ENCODE measurements at places on chromosomes 4 and X.

- no peak for DNase-seq
Measured at GRCh38 chr4:25351777-25352416, 25.2 kb upstream of the ANAPC4 start.

GRCh38 chr4:25527034-25527433 is 128.6 kb upstream of the SLC34A2 start:
- no peak for DNase-seq

- no peak for DNase-seq
Measured at GRCh38 chrX:43633757-43634156, 22.3 kb upstream of the MAOA start.

- DNase-seq: no peak
Measured at GRCh38 chr4:138835832-138836533, 179.6 kb upstream of the NOCT start.

- no peak for DNase-seq
Measured at GRCh38 chr4:8553991-8554405, 26.2 kb upstream of the GPR78 start.

- DNase-seq: no peak
Measured at GRCh38 chr4:12734586-12734985, 749.6 kb downstream of the RAB28 start.

GRCh38 chrX:41870719-41871151 is 52.6 kb downstream of the CASK start:
- no peak for DNase-seq

DNA sequence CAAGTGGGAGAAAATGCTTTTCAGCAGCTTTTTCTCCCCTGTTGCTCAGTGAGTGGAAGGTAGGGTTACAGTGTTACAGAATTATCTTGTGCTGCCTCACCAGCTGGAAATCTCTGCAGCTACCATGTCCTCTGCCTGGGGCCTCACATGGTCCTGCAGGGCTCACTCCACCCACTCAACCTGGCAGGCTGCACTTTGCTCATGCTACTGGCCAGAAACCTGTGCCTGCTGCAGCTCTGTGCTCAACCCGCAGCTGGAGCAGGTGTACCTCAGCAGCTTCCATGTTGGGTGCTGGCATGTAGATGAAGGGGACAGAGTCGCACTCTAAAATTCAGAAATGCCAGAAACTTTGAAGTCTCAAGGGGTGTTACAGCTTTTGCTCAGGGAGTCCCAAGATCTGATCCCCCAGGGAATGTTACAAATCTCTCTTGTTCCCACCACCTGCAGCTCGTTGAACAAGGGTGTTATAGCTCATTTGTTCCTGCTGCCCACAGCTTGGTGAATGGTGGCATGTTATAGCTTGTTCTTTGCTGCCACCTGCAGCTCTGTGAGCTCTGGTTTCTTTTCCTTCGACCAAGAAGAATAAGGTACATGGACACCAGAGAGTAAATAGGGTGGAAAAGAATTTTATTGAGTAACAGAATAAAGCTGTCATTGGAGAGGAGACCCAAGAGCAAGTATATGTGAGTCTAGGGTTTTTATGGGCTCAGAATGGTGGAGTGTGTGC is 845.8 kb downstream of the TECRL start:
- DNase-seq: no peak

- no peak for DNase-seq
Measured at GRCh38 chr4:20251031-20251795, 492 bp upstream of the SLIT2 start.

GRCh38 chr4:150256841-150257730 is 178.8 kb downstream of the DCLK2 start:
- DNase-seq: no peak

GRCh38 chr4:7697343-7697742 is 242.3 kb downstream of the AFAP1 start:
- DNase-seq: no peak

GRCh38 chr4:26141051-26141721 is 179.6 kb upstream of the RBPJ start:
- DNase-seq: no peak

DNA sequence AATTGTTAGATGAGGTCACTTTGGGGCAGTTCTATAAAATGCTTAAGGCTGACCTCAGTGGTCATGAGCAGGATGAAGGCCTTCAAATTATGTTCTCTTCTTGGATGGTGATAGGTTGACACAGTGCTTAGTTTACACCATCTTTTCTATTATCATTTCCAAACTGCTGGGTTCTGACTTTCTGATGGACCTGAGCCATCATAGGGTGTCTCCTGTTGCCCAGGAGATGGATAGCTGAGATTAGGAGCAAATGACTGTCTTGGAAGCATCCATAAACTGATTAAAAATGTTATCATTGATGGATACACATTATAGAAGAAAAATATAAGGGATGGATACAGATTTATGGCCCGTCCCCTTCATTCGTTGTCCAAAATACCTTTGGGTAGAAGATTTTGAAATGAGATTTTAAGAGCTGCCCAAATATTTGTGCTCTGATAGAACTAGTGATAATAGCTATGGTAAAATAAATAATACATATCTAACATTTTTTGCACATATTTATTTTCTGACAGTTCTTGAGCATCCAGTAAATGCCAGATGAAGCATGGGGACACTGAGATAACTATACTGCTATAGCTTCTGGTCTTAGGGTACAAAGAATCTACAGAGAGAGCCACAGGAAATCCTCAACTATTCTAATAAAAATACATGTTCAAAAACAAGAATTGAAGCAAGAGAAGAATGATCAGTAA is 839.4 kb upstream of the LCORL start:
- DNase-seq: no peak

DNA sequence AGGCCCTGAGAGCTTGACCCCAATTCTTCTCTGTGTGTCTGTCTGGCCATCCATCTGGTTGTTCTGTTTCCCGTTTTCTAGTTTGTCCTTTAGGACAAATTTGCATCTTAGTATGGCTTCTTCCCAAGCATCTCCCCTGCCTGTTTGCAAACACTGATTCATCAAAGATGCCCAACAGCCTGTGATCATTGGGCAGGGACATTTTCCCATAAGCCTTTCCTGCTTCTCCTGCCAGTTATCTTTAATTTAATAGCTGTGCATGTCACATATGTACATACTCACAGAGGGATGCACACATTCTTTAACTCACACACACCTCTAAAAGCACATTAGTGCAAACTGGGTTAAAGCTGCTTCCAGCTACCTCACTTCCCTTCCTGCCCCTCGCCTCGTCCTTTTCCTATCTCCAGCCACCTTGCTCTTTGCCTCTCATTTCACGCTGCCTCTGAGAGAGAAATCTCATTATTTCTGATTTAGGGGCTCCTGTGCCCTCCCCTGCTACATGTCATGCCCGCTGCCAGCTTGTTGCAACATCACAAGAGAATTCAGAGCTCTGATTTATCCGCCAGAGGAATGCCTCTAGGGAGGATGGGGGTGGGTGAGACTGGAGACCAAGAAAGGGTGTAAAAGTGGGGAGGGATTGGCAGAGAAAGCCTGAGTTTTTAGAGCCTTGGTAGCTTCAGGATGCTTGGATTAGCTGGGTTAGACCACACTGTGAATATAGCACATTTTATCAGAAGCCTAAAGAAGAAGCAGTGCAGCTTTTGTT is 100.6 kb downstream of the NHS start:
- DNase-seq: no peak

- no peak for DNase-seq
Measured at GRCh38 chr4:123674762-123675465, 278.3 kb downstream of the SPRY1 start.

- DNase-seq: peak; percentile 79
Measured at GRCh38 chr4:145299380-145300076, 119.1 kb upstream of the OTUD4 start.

- no peak for DNase-seq
Measured at GRCh38 chrX:149453906-149454822, 50.9 kb downstream of the IDS start.

DNA sequence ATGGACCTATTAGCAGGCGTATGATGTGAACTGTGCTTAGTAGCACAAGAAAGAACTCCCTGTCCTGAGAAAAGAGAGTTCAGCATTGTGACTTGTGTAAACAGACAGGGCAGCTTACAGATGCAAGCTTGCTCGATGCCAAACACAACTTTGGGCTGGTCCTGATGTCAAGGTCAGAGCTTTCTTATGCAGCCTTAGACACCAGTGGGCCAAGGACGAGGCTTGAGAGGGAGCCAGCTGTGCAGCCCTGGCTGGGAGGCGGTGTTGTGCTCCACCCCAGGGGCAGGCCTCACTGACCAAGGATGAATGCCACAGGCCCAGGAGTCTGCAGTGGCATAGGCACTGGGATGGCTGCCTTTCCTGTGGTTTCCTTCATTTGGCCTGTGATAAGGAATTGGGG is 35.4 kb downstream of the JADE1 start:
- DNase-seq: no peak

GRCh38 chr4:57154926-57155325 is 44.7 kb upstream of the IGFBP7 start:
- no peak for DNase-seq

- DNase-seq: no peak
Measured at GRCh38 chr4:94298725-94299252, 43.8 kb downstream of the HPGDS start.

DNA sequence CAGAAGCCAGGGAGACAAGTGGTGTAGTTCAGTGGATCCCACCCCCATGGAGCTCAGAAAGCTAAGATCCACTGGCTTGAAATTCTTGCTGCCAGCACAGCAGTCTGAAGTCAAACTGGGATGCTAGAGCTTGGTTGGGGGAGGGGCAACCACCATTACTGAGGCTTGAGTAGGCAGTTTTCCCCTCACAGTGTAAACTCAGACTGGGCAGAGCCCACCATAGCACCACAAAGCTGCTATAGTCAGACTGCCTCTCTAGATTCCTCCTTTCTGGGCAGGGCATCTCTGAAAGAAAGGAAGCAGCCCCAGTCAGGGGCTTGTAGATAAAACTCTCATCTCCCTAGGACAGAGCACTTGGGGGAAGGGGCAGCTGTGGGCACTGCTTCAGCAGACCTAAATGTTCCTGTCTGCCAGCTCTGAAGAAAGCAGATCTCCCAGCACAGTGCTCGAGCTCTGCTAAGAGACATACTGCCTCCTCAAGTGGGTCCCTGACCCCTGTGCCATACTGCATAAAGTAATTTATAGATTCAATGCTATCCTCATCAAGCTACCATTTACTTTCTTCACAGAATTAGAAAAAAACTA is 163.2 kb downstream of the HHIP start:
- no peak for DNase-seq

DNA sequence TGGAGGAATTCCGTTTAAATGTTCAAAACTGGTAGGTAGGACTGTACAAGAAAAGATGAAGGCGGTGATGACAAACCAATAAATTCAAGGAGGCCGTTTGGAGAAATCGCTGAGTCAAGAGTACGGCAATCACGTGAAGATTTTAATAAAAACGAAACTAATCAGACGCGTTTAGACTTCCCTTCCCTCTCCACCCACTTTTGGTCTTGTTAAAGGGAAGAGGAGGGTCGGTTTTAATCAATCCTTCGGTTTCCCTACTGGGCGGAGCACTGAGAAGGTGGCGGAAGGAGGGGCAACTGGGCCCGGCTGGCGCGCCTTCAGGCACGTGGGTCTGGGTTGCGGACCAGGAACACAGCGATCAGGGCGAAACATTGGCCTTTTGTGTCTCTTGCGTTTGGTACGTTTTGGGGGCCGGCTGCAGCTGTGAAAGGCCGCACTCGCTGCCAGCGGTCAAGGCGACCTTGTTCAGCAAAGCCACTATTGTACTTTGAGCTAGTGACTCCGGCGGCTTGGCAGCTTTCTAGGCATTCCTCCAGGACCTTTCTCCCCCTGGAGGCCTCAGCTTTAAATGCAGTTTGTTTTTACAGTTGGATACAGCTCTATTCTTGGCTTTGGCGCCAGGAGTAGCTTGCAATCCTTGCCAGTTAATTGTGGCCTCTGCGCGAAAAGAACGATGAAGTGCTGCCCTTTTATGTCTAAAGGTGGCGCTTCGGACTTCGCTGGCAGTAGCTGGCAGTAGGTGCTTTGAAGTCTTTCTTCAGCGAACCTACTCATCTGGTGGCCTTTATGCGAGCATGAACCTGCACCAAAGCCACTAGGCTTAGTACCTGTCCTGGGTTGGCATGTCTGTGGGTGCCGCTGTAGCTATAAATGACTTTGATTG is 16.8 kb upstream of the LAMP2 start:
- peak; percentile 22 for DNase-seq

GRCh38 chr4:176945334-176945733 is 152.6 kb upstream of the VEGFC start:
- DNase-seq: no peak

GRCh38 chr4:108361886-108362285 is 193.2 kb upstream of the LEF1 start:
- no peak for DNase-seq

- no peak for DNase-seq
Measured at GRCh38 chr4:110977554-110977953, 354.7 kb upstream of the PITX2 start.

DNA sequence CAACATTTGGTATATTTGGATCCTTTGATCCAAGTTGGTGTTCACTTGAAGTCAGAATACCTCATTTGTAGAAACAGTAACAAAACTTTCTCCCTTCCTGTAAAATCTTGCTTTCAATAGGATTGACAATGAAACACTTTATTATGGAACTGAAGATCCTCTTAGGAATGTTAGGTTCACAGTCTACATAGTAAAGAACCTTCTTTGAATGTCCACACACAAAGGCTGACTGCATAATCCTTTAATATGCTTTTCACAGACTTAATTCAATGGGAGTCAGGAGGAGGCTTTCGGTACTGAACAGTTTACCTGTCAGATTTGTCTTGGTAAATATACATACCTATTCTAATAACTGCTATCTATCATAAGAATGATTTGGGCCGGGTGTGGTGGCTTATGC is 188.5 kb downstream of the SPRY1 start:
- no peak for DNase-seq

- no peak for DNase-seq
Measured at GRCh38 chrX:28910487-28910886, 323.2 kb downstream of the IL1RAPL1 start.

DNA sequence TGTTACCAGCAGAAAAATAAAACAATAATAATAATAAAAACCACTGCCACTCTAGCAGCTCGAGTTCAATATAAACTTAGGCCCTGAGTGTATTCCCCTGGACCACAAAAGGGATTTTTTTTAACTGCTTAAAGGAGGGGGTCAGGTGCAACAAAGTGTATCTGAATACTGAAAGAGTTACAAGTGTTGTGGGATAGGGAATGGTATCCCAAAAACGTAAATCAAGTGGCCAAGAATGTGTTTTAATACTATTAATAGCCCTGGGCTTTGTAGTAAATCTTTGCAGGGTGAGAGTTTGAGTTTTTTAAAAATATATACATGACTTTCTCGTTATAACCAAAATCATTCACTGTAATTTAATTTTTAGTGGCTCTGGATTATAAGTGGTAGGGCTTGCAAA is 860.1 kb upstream of the INTU start:
- DNase-seq: no peak

GRCh38 chr4:104064646-104065577 is 345.1 kb upstream of the TACR3 start:
- DNase-seq: no peak

DNA sequence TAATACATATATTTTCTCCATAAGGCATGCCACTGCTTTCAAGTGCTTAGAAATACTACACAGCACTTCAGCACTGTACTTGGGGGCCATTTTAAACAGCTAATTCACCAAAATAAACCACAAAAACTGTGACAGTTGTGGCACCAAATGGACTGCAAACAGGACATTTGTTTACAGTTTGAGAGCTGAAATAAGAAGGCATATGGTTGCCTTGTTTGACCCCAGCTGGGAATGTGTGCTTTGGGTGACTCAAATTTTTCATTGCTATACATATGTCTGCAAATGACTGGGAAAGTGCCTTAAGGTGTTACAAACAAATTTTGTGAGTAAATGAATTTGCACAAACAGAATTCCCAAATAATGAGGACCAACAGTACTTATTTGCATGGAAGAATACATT is 124.2 kb downstream of the BANK1 start:
- no peak for DNase-seq

Data from stimulated activated CD8-positive, alpha-beta memory T cell treated with anti-CD3 and anti-CD28 coated beads, Interleukin-7, amount 100 ng/mL, for 48 hours (primary cell).